ENCODE measurements at places on chromosomes 4 and X.

GRCh38 chr4:125826801-125827695 is 512.3 kb downstream of the FAT4 start:
- no peak for DNase-seq

- DNase-seq = no peak
Measured at GRCh38 chr4:32022071-32022470, 1301.9 kb downstream of the PCDH7 start.

GRCh38 chr4:184196730-184197385 is 20.8 kb downstream of the ENPP6 start:
- DNase-seq = no peak

GRCh38 chr4:151473521-151474097 is 64.6 kb downstream of the FHIP1A start:
- DNase-seq = no peak

DNA sequence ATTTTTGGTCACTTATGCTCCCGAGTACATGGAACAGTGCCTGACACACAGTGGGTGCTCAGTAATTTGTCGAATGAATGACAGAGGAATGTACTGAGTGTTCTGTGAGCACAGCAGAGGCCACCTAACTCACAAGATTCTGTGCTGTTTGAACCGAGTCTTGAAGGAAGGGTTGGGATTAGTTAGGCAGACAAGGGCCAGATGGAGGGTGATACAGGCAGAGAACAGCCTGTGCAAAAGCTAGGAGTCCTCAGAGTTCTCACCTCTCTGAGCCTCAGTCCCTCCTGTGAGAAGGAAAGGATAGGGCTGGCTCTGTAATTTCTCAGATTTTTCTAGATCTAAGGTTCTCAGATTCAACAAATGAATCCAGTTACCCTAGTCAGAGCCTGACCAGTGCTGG is 108.8 kb downstream of the NHSL2 start:
- DNase-seq = no peak

- no peak for DNase-seq
Measured at GRCh38 chr4:11011249-11011648, 326.7 kb upstream of the CLNK start.

- DNase-seq = no peak
Measured at GRCh38 chr4:37594099-37594498, 92.1 kb downstream of the RELL1 start.

DNA sequence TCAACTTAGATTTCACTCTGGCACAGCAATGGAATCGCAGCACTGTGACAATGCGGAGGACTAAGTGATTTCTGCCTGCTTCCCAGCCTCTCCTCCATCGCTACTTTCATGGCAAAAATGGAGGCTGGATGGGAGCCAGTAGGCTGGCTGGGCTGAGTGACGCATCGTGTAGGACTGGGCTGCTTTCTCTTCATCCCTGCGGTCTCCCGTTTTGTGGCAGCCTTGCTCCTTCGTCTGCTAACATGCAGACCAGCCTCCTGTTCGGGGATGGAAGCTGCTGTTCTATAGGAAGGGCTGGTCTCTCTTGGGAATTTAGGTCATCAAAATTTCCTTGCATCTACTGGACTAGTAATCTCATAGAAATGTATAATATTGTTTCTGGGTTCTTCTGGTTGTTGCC is 15.8 kb upstream of the RGS12 start:
- DNase-seq = peak; percentile 28

GRCh38 chrX:40076750-40077575 is 20.8 kb downstream of the BCOR start:
- DNase-seq = no peak

GRCh38 chr4:188941524-188942119 is 802.4 kb downstream of the TRIML1 start:
- no peak for DNase-seq

- DNase-seq = no peak
Measured at GRCh38 chrX:133574716-133575115, 159.4 kb upstream of the GPC4 start.

- DNase-seq = no peak
Measured at GRCh38 chrX:143854006-143854405, 29.9 kb upstream of the UBE2NL start.

- DNase-seq = no peak
Measured at GRCh38 chr4:115332078-115332477, 218.7 kb upstream of the NDST4 start.

- no peak for DNase-seq
Measured at GRCh38 chrX:68685685-68686084, 38.2 kb downstream of the STARD8 start.

DNA sequence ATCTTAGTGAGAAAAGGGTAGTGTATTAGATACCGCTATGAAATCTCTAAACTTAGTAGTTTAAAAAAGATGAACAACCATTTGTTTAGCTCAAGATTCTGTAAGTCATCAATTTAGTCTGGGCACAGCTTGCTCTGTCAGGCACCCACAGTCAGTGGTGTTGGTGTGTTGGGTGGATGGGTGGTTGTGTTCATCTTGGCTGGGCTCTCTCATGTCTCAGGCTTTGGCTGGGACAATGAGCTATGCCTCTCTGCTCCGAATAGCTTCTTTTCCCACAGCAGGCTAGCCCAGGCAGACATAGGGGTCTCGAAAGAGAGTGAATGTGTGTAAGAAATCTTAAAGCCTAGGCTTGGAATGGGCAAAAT is 127.0 kb upstream of the GATB start:
- no peak for DNase-seq

DNA sequence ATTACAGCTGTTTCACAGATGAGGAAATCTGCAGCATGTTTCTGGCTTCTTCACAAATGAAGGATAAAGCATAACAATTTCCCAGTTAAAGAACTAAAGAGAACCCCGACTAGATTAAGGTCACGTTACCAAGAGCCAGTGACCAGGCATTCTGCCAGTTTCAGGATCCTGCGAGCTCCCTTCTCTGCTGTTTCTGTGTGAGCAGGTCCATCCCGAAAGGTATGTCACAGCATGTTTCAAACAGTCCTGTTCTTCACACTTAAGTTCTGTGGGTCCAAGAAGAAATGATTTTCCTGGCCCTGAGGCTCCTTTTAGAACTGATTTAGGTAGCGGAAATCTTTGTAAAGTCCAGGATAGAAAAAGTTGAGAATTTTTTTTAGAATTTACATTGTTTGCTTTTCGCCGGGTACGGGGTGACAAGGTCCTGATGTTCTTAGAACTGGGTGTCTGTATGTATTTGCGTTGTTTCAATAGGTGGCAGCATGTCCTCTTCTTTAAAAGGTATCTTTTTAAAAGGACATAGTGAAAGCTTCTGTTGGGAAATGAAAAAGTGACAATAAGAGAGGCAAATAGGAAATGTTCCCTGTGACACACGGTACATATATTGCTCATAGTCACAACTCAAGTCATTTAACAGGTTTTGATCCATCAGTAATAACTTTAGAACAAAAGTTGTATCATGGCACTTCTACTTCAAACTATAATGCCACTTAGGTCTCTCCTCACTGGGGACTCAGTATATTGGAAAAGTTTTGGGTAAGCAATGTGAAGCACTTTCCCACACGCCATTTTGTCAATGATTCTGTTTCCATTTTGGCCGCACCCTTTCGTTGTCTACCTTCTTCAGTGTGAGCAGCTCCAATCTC is 18.4 kb downstream of the IL21 start:
- no peak for DNase-seq

DNA sequence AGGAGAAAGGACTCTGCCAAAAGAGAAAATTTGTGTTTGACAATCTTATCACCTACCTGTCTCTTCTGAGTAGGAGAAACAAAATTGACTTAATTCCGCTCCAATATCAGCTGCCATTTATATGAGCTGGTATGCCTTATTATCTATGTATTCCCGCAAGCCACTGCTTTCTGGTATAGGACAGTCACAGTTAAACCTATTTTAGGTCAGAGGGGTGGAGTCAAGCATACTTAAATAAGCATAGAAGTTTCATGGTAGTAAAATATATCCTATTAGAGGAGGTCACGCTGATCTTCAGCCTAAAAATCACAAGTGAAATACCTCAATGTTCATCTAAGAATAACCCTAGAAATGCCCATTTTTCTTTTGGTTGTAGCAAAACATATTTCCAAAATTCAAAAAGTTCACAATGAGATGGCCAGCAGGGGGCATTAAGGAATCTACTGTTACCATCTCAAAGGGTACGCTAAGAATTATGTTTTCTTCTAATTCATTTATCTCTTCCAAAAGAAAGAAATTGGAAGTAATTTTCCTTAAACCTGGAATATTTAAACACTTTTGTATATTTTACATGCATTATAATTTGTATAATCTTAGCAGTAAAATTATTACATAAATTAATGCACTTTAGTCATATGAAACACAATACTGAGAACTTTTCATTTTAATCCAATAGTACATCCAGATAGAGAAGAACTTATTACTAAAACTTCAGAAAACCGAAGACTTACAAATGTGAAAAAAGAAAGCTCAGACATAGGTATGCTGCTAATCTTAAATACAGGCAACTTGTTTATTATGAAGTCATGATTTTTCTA is 10.5 kb downstream of the PPAT start:
- DNase-seq = no peak

- DNase-seq = no peak
Measured at GRCh38 chrX:9293903-9294302, 171.0 kb upstream of the TBL1X start.

- DNase-seq = no peak
Measured at GRCh38 chr4:108292229-108292628, 123.5 kb upstream of the LEF1 start.

GRCh38 chr4:177225605-177226004 is 84.1 kb upstream of the NEIL3 start:
- no peak for DNase-seq

GRCh38 chr4:6169239-6169638 is 31.1 kb downstream of the JAKMIP1 start:
- DNase-seq = no peak

- no peak for DNase-seq
Measured at GRCh38 chr4:165877286-165877685, 4.2 kb downstream of the TLL1 start.

DNA sequence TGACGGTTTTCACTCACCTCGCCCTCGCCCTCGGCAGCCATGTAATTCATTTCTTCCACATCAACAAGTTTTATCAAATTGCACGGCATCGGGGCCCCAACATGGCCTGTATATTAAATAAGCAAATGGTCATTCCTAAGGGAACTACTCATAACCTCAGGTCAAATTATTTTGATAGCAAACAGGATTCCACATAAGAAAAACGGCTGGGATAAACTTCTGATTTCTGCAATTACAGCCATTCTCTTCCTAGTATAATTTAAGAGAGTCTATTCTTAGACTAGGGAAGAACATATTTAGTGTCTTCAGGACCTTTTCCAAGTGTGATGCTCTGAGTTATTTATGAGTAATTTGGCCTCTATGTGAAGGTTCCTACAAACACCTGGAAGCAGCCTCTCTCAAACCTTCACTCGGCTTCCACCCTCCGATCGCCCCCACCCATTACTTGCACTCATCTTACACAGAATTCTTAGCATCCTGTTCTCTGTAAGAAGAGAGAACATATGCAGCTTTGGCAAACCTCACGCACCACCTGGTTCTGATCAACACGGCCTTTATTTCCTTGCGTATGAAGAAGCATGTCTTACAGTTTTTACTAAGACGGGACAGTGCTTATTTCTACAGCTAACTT is 29.4 kb upstream of the CENPU start:
- no peak for DNase-seq

GRCh38 chr4:6839579-6839978 is 57.1 kb downstream of the KIAA0232 start:
- no peak for DNase-seq

DNA sequence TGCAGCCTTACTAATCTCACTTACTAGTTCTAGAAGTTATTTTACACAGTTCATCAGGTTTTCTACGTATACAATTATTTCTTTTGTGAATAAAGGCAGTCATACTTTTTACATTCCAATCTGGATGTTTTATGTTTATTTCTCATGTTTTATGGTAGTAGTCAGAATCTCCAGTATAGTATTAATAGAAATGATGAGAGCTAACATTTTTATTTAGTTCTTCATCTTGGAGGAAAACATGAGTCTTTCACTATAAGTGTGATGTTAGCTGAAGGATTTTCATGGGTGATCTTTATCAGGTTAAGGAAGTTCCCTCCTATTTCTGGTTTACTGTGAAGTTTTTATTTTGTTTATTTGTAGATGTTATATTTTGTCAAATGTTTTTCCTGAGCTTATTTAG is 256.1 kb upstream of the GIMD1 start:
- no peak for DNase-seq

DNA sequence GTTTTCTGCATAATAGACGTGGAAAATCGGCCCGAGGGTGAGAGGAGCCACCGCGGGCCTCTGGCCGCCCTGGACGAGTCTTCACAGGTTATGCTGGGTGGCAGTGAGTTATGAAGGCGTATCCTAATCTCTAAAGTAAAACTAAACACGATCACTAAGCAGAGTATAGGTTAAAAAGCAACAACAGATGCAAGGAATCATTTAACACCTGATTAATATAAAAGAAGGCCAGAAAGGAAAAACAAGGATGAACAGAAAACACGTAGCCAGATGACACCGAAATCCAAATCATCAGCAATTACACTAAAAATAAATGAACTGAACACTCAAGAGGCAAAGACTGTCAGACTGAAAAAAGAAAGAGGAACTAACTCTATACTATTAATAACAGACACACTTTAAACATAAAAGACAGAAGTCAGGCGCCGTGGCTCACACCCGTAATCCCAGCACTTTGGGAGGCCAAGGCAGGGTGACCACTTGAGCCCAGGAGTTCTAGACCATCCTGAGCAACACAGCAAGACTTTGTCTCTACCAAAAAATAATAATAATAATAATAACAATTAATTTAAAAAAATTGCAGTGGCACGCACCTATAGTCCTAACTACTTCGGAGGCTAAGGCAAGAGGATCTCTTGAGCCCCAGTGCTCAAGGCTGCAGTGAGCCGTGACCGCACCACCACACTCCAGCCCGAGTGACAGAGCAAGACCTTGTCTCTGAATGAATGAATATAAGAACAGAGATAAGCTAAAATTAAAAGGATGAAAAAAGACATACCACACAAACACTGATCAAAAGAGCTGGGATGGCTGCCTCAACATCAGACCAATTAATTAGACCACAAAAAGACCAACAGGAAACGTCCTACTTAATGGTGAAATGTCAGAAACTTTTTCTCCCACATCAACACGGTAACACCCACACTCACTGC is 30.0 kb downstream of the CTBP1 start:
- no peak for DNase-seq

DNA sequence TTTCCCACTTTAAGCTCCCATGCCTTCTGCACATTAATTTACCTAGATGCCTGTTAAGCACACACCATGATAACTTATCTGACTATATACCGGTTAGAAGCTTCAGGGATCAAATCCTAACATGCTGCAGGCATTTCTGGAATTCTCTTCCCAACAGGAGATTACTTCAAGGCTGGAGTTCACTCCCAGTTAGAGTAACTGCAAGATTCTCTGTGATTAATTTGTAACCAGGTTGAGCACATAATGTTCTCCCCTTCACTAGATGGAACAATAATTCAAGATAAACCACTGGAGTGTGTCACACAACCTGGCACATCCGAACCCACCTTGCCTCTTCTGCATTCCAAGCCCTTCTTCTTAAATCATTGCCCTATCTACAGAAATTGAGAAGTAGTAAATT is 11.8 kb upstream of the UGT2A3 start:
- DNase-seq = no peak

DNA sequence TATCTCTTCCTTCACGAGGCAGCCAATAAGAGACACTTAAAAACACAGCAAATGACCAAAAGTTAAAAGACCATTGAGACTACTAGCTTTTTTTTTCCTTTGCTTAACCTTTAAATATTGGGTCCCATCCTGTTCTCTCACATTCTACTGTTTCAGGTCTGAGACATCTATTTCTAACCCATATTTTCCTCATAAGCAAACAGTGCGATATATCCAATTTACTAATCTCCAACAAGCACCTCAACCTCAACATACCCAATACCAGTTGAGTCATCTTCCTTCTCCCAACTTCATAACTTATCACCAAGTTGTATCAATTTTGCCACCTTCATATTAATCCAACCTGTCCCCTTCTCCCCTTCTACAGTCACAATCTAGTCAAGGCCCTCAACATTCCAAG is 7.0 kb downstream of the AWAT1 start:
- no peak for DNase-seq

All from anterior cingulate cortex (tissue), 58 donors.